ENCODE measurements at places on chromosomes 13 and 19.

- no peak for DNase-seq
Measured at GRCh38 chr19:42497492-42498168, 30.7 kb downstream of the CEACAM1 start.

DNA sequence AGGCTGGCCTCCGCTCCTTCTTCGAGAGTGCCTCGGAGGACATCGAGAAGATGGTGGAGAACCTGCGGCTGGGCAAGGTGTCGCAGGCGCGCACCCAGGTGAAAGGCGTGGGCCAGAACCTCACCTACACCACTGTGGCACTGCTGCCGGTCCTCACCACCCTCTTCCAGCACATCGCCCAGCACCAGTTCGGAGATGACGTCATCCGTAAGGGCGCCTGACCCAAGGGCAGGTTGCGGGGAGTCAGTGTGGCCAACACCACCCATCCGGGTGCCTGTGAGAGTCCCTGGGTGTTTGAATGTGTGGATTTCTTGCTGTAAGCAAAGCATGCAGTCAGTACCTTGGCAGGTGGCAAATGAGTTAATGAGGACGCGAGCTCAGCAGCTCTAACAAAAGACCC, 78.8 kb downstream of the RYR1 start:
- DNase-seq, result no peak

DNA sequence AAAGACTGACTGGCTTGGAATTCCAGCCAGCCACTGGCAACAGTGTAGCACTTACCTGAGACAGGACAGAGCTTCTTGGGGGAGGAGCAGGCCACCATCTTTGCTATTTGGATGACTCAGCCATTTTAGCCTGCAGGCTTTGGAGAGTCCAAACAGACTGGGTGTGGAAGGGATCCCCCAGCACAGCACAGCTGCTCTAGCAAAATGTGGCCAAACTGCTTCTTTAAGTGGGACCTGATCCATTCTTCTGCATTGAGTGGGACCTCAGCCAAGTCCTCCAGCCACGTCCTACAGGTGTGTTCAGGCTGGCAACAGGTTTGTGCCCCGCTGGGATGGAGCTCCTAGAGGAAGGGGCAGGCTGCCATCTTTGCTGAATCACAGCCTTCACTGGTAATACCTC, 80.0 kb downstream of the NDFIP2 start:
- no peak for DNase-seq

- peak; percentile 96 for DNase-seq
Measured at GRCh38 chr19:33758541-33759013, 38.1 kb upstream of the KCTD15 start.

DNA sequence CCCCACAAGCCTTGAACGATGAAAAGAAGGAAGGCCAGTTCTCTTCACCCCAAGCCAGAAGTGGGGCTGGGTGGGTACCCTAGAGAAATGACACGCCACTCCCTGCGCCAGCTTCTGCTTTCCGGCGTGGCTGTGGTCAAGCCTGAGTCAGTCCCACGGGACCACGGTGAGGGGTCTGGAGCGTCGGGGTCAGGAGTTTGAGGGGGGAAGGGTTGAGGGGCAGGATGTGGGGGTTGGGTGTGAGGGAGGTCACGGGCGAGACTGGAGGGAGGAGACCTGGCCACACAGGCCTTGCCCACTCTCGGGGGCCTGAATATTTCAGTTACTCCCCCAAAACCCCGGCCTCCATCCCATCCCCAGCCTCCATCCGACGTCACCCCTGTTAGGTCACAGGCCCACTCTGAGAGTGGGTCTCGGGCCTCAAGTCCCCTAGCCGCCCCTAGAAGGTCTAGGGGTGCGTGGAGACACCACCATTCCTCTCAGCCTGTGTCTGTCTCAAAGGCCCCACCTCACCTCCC, 500 bp upstream of the IFI30 start:
- DNase-seq, result no peak

GRCh38 chr13:77031656-77032243, 4.8 kb upstream of the FBXL3 start:
- DNase-seq, result no peak

DNA sequence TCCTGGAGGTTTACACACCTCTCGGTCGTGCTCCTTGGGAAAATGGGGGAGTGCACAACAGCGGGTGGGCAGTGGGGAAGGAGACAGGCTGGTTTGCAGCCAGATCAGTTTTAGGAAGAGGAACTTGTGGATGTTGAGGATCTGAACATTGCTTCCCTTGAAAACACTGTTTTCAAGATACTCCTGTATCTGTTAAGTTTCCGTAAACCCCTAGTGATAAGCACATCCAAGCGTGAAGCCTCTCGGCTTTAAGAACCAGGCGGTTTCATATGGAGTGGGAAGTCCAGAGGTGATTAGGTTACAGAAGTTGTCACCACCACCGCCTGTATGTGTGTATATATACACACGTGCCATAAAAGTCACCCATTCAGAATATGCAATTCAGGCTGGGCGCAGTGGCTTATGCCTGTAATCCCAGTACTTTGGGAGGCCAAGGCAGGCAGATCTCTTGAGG, 47.4 kb downstream of the SIPA1L3 start:
- no peak for DNase-seq

DNA sequence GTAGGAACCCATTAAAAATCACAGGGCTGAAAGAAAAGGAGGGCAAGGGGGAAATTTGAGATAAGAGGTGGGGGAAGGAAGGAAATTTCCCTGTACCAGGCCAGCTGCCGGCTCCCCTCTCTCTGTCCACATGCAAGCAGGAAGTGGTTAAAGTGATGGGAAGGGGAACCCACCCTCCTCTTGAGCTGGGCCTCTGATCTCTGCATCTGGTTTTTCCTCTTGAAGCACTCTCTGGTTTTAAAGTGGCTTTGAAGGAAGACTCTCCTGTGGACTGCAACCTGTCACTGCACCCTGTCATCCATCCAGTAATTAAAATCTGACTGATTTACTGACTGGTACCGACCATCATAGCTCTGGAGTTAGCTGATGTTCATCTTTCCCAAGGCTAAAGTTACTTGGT, 239.6 kb downstream of the TSHZ3 start:
- no peak for DNase-seq

DNA sequence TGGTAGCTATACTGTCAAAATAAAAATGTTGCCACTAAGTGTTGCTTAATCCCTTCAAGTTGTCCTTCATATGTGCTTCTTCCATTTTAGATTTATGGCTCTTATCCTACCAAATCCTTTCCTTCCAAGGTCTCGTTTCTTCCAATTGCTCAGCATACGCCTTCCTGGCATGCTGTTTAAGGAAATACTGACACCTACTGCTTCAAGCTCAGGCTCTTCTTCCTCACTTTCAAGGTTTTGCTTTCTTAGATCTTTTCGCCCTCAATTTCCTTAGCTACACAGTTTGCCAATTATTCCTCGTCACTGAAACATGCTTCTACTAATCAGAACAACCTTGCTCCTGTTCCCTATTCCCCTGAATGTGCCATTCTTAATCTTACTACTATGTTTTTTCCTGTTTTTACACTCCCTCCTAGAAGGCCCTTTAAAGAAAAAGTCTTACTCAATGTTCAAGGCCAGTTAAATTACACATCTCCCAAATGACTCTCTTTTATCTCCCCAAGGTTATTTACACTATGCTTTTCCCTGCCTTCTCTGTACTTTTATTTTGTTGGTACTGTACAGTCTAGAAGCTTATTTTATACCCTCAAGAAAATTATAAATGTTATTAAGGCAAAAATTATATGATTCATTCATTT, 343.1 kb downstream of the MZT1 start:
- no peak for DNase-seq

DNA sequence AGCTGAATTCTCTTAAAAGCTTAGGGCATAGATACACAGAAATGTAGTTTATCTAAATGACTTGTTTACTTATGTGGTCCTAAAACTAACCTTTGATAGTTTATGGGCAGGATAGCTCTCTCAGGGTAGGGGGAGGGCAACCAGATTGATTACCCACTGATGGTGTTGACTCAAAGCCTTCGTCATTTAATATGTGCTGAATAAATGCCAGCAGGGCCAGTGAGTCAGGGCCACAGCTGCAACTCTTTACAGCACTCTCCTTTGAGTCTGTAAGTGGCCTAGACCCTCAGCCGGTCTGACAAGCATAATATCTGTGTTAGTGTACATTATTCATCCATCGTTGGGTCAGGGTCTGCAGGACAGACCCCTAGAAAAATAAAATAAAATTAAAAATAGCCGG, 128.5 kb downstream of the ZNF675 start:
- no peak for DNase-seq

DNA sequence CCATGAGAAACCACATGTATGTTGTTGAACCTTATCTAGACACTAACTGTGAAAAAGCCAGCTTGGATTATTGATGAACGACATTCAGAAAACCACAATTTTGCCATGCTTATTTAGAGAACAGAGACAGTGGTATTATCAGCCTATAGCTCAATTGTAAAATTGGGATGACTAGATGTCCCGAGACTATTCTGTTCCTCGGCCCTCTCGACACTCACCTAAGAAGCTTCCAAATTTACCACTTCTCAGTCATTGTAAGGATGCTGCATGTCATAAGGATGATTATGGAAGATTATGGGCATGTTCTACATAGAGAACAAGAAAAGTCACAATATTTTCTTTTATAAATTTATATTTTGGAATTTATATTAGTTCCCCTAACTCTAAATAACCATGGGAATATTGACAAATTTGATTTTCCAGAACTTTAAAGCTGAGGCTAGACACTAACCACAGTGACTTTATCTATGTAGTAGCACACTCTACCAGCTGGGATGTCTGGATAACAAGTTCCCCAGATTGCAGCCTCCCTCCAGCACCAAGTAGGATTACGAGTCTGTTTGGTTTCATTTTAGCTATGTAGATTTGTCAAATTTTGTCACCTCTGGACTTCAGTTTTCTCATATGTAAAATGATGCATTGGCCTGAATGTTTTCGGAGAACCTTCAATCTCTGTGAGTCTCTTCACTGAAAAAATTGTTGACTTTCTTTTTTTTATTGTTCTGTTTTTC, 513.6 kb downstream of the IRS2 start:
- no peak for DNase-seq

DNA sequence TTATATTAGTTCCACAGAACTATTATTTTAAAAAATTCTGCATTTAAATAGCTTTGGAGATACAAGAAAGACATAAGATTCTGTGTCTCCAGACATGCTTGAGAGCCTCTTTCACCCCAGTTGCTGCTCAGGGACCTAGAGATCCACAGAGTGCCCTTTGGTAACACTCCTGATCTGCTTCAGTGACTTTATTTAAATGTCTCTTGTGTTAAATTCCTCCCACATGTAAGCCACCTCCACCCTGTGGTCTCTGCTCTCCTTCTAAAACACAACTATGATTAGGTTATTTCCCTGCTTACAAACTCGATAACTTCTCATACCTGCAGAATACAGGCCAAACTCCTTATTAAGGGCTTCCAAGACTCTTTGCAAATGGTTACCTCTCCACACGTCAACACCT, 141.0 kb downstream of the RFC3 start:
- DNase-seq, result no peak

DNA sequence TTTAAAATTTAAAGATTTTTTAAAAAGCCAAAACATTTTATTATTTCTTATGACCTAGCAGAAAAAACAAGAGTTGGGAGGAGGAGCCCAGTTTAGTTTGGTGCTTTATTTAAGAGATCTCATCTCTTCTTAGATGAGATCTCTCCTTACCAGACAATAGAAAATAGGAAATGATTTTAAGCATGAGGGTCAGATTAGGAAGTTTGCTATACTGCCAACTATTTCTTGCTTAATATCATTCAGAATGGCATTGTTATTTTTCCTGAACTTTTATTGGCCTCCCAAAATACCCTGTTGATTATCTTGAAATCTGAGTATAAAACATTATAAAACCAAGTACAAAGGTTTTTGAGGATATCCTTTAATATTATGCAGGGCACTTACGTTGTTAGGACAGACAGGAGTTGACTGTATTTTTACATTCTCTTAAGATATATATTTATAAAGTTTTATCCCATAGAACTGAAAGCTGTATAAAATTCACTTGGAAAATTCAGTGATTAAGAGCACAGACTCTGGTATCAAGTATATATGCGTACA, 56.1 kb downstream of the DNAJC15 start:
- DNase-seq, result no peak

- no peak for DNase-seq
Measured at GRCh38 chr19:42538841-42539709, 10.8 kb upstream of the CEACAM1 start.

DNA sequence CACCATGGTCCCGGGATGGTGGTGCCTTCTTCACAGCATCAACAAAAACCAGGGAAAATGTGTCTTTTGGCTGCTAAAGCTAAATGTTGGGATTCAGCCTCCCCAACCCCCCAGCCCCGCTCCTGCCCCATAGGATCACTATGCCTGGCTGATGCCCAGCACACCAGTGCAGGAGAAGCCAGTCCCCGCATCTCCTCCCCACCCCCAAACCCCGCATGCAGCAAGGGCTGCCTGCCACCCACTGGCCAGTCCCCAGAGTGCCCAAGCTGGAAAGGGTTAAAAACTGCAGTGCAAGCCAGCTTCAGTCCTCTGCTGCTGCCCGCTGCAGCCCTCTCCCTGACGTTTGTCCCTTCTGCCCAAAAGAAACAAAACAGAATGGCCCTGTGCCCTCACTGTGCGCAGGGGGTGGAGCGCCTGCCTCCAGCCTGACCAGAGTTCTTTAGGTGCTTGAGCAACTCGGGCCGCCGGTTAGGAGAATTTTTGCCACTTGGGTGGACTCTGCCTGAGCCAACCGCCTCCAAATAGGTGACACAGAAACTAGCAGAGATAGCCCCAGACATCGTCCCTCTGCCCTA, 3.7 kb downstream of the CALM3 start:
- no peak for DNase-seq

GRCh38 chr19:29804493-29804892, 7.3 kb upstream of the CCNE1 start:
- DNase-seq, result no peak

GRCh38 chr19:44653977-44654774, 10.5 kb downstream of the PVR start:
- no peak for DNase-seq

DNA sequence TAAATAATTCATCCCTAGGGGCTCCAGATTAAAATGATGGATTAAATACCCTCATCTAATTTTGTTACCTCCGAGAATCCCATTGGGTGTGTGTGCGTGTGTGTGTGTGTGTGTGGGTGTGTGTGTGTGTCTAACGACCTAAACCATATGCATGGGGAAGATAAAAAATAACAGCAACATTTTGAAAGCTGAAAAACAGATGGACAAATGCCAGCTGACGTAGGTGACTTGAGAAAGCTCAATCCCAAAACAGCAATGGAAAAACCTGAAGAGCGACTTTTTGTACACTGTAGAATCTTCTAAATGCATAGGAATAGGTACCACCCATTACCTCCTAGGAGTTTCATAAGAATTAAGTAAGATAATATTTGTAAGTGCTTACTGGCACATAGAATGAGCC, 8.7 kb upstream of the RPL21 start:
- no peak for DNase-seq

- DNase-seq, result no peak
Measured at GRCh38 chr13:44622261-44622660, 46.1 kb upstream of the TSC22D1 start.

DNA sequence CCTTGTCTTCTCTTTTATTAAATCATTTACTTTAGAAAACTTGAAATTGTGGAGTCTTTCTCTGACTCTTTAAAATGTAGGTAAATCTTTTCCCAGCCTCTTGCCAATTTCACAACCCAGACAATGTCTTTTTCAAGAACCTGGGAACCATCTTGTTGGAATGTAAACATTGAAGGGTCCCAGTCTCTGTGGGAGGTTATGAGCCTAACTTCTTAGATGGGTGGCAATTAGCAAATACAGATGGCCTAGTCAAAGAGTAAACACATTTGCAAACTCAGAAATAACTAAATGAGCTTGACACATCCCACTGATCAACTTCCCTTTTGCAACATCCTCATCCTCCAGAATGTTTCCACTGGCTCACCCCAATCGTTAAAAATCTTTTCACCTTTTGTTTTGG, 721.0 kb downstream of the PCDH9 start:
- no peak for DNase-seq

GRCh38 chr13:51902776-51903175, 41.0 kb downstream of the CCDC70 start:
- no peak for DNase-seq

Data from NCI-H2227 treated with DMSO at 0.1 percent for 48 hours (cell line).